ENCODE measurements at places on chromosomes 11 and 22. TPM values are rescaled to one million over a fixed set of nuclear protein-coding genes. Genes with fewer than 3 reads are reported as not detected.

The GRIA4 gene
- not detected for total RNA-seq

- DNase-seq, result no peak
These were observed 546.0 kb downstream of the MN1 start for GRCh38 chr22:27255580-27255979.

GRCh38 chr22:50688448-50688847 is 15.8 kb downstream of the SHANK3 start:
- no peak for DNase-seq

The SMC1B gene
- total RNA-seq, result not detected

GRCh38 chr11:71582309-71582895 is at the start of gene KRTAP5-11:
TSS of gene KRTAP5-11 (minus strand) at chr11:71582875. CDS start at chr11:71582837, 38 bp downstream.
- DNase-seq, result no peak

The LARGE1 gene
- 40.6 TPM for total RNA-seq

GRCh38 chr11:6530848-6531247 is 33.8 kb downstream of the DNHD1 start:
- no peak for DNase-seq

- DNase-seq, result no peak
These were observed 226.3 kb downstream of the DDX10 start for GRCh38 chr11:108891143-108891542.

DNA sequence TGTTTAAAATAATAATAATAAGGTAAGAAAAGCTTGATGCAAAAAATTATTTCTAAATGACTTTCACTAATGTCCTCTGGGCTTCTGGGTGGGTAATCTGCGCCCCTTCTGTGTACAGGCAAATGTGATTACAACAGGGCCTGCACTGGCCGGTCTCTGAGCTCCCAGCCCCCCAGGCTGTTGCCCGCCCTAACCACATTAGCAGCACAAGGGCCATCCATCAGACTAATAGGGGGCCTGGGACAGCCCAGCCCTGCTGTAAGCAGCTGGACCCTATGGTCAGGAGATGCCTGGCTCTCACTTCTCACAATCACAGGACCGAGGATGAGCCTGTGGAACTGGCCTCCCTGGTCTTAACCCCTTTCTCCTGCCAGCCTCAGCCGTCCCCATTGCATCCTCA is 388.4 kb downstream of the BUD13 start:
- DNase-seq, result no peak

Measured in ascending aorta (tissue), 2 donors.